ENCODE measurements at places on chromosomes 2 and 18. TPM values are rescaled to one million over a fixed set of nuclear protein-coding genes. Genes with fewer than 3 reads are reported as not detected.
A peak's percentile ranks its signal among the peaks of the same experiment; 100 is the strongest.

Gene REG1B
- not detected for polyA plus RNA-seq

DNA sequence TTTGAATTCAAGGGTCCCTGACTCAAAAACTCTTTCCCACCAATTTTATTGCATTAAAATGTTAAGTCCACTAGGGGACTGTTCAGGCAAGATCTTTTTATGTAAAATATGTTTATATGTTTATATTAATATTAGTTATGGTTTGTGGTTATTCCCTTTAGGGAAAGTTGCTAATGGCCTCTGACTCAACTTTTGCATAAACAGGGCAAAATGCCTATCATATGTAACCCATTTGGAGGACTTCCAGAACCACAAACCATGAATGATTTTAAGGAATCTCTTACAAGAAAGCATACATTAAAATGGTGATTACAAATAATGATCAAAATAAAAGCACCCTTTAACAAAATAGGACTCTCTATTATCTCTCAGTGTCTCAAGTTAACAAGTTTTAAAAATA is 1484.5 kb upstream of the ZEB2 start:
- no peaks in the 10 kb centered on the region for H3K36me3 ChIP-seq
- H3K27ac ChIP-seq: no peak overlapping the region
- H3K4me1 ChIP-seq: no peaks in the 10 kb centered on the region
- no peak overlapping the region for H3K4me3 ChIP-seq
- DNase-seq: no peak
- no peaks in the 10 kb centered on the region for H3K27me3 ChIP-seq

DNA sequence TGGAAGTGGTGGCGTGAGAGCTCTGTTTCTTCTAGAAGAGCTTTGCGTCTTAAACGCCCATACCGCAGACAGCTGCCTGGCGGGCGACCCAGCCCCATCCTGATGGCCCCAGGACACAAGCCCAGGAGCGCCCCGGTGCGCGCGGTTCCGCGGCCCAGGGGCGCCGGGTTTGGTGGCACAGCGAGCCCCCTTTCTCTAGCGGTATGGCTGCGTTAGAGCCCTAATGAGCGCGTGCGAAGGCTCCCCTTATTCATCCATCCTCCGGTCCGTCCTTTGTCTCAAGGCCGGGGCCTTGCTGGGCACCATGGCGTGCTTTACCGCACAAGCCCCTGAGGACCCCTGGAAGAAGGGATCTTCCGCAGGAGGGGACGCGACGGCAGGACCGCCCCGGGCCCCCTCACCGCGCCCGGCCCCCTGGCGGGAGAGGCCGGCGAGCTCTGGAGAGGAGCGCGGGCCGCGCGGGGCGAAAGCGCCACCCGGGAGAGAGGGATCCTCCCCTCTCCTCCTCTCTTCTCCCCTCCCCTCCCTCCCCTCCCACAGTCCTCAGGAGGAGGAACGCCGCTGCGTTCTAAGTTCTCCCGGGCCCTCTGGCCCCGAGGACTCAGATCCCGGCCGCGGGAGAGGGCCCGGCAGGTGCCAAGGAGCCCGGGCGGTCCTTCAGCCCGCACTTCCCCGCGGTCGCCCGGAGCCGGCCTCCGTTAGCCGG is 626 bp upstream of the SLC1A4 start:
- H3K36me3 ChIP-seq: no peaks in the 10 kb centered on the region
- peak; percentile 88 for DNase-seq
- H3K27ac ChIP-seq: peak overlapping the region; percentile 97
- peak overlapping the region; percentile 87 for H3K4me3 ChIP-seq
- no peaks in the 10 kb centered on the region for H3K4me1 ChIP-seq

DNA sequence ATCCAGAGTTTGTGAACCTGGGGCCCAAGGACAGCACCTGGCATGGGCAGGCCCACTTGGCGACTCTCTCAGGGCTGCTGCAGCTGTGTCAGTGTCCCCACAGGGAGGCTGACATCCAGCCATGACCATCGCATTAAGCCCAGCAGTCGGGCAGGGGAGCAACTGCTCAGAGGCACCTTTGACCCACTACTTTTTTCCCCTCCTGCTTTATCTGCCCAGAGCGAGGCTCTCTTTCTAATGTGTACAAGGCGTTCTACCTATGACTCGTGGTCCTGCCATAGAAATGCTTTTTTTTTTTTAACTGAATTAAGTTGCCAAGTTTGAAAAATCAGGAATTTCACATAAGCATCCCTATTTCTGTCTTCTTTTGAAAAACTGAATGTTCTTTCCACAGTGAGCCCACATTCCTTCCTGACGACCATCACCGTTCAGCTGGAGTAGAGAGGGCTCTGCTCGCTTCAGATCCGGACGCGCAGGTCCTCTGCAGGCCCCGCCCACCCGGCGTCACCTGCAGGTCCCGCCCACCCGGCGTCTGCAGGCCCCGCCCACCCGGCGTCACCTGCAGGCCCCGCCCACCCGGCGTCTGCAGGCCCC is 403 bp upstream of the CLUL1 start:
- H3K36me3 ChIP-seq: no peaks in the 10 kb centered on the region
- no peak for DNase-seq
- H3K4me1 ChIP-seq: no peaks in the 10 kb centered on the region
- no peaks in the 10 kb centered on the region for H3K27me3 ChIP-seq
- H3K27ac ChIP-seq: no peak overlapping the region
- no peak overlapping the region for H3K4me3 ChIP-seq

Gene TEX44
- polyA plus RNA-seq: not detected

DNA sequence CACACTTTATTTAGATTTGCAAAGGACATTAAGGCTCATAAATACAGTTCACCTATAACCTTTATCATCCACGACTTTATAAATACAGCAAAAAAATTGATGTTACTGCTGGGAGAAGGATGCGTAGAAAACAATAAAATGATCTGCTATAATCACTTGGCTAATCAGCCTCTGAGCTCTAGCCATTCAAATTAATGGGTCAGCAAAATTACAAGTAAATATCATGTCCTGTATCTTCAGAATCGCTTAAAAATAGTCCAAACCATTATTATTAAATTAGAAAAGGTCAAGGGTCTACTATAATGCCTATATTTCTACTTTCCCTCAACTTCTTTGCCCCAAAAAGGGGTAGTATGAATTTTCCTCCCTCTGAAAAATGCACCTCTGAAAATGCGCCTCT is 40.3 kb downstream of the OLA1 start:
- H3K27me3 ChIP-seq: no peaks in the 10 kb centered on the region
- H3K4me1 ChIP-seq: no peaks in the 10 kb centered on the region
- no peaks in the 10 kb centered on the region for H3K36me3 ChIP-seq
- no peak overlapping the region for H3K4me3 ChIP-seq

DNA sequence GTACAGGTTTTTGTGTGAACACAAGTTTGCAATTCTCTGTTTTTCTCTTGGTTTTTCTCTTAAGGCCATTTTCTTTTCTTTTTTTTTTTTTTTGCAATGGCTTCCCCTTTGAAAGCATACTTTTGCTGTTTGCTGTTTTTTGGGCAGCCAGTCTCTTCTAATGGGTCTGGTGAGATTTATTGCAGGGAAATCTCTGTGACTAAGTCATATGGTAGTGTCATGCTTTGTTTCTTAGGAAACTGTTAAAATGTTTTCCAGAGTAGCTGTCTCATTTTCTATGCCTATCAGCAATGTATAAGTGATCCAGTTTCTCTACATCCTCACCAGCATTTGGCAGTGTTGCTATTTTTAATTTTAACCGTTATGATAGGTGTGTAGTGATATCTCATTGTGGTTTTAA is 27.9 kb upstream of the CDCA7 start:
- H3K27ac ChIP-seq: no peak overlapping the region
- H3K36me3 ChIP-seq: no peaks in the 10 kb centered on the region
- H3K27me3 ChIP-seq: no peaks in the 10 kb centered on the region
- H3K4me3 ChIP-seq: no peak overlapping the region
- H3K4me1 ChIP-seq: no peaks in the 10 kb centered on the region
- no peak for DNase-seq
